HTR-8/SVneo (cell line): ENCODE measurements at places on chromosomes 13 and 19.

DNA sequence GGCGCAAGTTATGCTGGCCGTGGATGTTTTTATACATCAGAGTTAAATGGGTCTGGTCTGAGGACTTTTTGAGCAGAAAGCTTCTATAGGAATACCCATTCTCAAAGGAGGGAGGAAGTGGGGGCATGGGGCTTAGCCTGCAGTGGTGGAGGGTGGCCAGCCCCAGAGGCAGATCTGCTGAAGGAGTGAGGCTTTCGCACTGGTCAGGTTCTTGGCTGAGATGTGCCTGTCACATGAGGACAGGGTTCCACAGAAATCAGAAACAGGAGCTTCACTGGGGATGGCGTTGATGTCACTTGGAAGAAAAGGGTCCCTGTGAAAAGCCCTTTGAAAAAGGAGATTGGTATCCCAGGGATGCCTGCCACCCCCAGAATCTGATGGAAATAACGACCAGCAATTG is 100.7 kb upstream of the MCF2L start:
- DNase-seq = no peak

- DNase-seq = no peak
Measured at GRCh38 chr19:1449467-1450442, at the start of gene APC2. Gene APC2 (plus strand): TSS chr19:1450121. CDS start chr19:1453002, 2,881 bp downstream.

GRCh38 chr19:4493104-4493928 is 21.2 kb downstream of the HDGFL2 start:
- no peak for DNase-seq

GRCh38 chr19:16951529-16951928 is 62.7 kb downstream of the F2RL3 start:
- peak; percentile 82 for DNase-seq

- DNase-seq = no peak
Measured at GRCh38 chr19:47768604-47769003, 9.9 kb upstream of the SELENOW start.

DNA sequence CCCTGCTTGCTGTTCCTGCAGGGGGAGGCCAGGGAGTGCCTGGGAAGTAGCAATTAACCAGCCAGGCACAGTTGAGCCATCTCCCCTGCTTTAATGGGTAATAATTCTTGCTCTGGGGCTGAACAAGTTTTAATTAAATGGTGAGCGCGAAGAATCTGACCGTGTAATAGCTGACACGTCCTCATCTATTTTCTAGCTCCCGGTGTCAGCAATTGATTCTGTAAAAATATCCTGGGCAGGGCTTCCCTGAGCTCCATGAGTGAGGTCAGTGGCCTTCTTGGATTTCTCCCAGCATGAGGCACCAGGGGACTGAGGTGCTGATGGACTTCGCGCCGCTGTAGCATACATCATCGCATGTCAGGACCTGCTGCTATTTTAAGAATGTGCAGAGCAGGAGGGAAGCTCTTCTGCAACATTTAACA is 26.9 kb downstream of the SIPA1L3 start:
- no peak for DNase-seq

- DNase-seq = no peak
Measured at GRCh38 chr13:38167164-38167822, 182.4 kb upstream of the UFM1 start.

GRCh38 chr19:38596057-38596981 is 21.4 kb downstream of the MAP4K1 start:
- no peak for DNase-seq

DNA sequence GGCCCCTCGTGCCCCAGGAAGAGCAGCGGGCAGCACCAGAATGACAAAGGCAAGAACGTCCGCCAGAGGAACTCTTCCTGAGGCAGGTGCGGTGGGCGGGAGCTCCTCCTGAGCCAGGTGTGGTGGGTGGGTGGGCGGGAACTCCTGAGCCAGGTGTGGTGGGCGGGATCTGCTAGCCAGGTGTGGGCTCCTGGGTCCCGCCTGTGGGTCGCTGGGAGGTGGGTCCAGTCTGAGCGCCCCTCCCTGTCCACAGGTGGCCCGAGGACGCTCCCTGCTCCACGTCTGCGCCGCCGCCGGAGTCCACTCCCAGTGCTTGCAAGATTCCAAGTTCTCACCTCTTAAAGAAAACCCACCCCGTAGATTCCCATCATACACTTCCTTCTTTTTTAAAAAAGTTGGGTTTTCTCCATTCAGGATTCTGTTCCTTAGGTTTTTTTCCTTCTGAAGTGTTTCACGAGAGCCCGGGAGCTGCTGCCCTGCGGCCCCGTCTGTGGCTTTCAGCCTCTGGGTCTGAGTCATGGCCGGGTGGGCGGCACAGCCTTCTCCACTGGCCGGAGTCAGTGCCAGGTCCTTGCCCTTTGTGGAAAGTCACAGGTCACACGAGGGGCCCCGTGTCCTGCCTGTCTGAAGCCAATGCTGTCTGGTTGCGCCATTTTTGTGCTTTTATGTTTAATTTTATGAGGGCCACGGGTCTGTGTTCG is 7.0 kb upstream of the HCN2 start:
- no peak for DNase-seq

- no peak for DNase-seq
Measured at GRCh38 chr19:51140441-51140840, 1.7 kb upstream of the SIGLEC7 start.

- DNase-seq = no peak
Measured at GRCh38 chr19:46742926-46743480, 2.9 kb upstream of the FKRP start.
